Muscle of leg (tissue), 16 donors: ENCODE measurements at places on chromosomes 13 and 19. TPM values are rescaled to one million over a fixed set of nuclear protein-coding genes. Genes with fewer than 3 reads are reported as not detected.

The TMEM272 gene
- total RNA-seq: 0.09 TPM

The PABPC3 gene
- 0.09 TPM for total RNA-seq

The ZNF773 gene
- total RNA-seq: 11.8 TPM

The NCLN gene
- total RNA-seq: 14.9 TPM

The PSG7 gene
- total RNA-seq: not detected

The TNNI3 gene
- 0.80 TPM for total RNA-seq

The FBXO17 gene
- total RNA-seq: 30.7 TPM

The URAD gene
- not detected for total RNA-seq

The OLFM2 gene
- total RNA-seq: 13.1 TPM

The ADGRE3 gene
- total RNA-seq: 0.04 TPM

The SARS2 gene
- total RNA-seq: 18.0 TPM

The NCR1 gene
- total RNA-seq: not detected

The YJEFN3 gene
- total RNA-seq: 1.6 TPM

The STOML3 gene
- 0.04 TPM for total RNA-seq

The TLE2 gene
- total RNA-seq: 14.2 TPM

The S1PR4 gene
- 0.58 TPM for total RNA-seq

The NCAN gene
- 0.22 TPM for total RNA-seq

The PLPPR2 gene
- total RNA-seq: 4.8 TPM

The KLK13 gene
- not detected for total RNA-seq

The SCN1B gene
- total RNA-seq: 3.2 TPM

The AMH gene
- 4.0 TPM for total RNA-seq

The ERCC2 gene
- 6.6 TPM for total RNA-seq

The COL5A3 gene
- 42.0 TPM for total RNA-seq

The CILP2 gene
- total RNA-seq: 22.0 TPM

The HTR2A gene
- total RNA-seq: 0.18 TPM

The NAA16 gene
- 16.2 TPM for total RNA-seq

The CBLC gene
- not detected for total RNA-seq

The ZIC2 gene
- total RNA-seq: not detected

The C1QTNF9 gene
- total RNA-seq: 3.5 TPM

The KLK11 gene
- not detected for total RNA-seq

The ZNF606 gene
- 20.5 TPM for total RNA-seq

The ZNF442 gene
- 4.7 TPM for total RNA-seq

The PHLDB3 gene
- 6.6 TPM for total RNA-seq
